ENCODE measurements at places on chromosomes 13 and 19.

- DNase-seq: peak; percentile 92
These were observed 262.3 kb downstream of the TBC1D4 start for GRCh38 chr13:75219479-75220237.

- peak; percentile 51 for DNase-seq
These were observed 14.6 kb downstream of the FAM187B start for GRCh38 chr19:35213663-35214632.

DNA sequence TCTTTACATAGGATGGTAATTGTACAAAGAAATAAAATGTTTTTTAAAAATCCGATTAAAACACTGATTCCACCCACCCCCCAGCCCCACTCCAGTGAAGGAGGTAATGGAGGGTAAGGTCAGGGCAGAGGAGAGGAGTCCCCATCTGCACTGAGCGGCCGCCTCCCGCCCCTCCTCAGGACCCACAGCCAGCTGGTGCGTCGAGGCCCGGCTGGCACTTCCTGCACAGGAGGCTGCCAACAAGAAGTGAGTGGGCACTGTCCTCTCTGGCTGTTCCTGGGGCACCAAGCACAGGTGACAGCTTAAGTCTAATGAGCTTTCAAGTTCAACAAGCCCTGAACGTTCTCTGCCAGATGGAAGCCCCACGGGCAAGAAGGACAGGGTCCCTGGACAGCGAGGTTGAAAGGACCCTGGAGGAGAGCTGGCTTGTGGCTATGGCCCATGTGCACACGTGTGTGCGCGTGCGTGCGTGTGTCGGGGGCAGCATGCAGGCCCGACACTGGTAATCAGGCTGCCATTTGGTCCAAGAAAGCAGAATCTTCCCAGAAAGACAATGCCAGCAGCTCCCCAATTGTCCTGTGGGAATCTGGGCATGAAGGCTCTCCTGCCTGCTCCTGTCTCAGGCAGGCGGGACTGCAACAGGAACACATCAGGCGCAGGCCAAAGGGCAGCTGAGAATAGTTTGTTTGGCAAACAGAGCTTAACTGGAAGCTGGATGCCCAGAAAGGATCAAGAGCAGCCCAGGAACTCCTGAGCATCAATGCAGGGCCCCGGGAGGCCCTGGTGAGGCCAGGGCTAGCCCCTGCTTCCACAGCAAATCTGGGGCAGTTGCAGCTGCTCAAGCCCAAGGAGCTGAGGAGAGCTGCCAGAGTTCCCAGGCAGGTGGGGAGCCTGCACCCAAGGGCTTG is 15.1 kb upstream of the EPHX3 start:
- no peak for DNase-seq

DNA sequence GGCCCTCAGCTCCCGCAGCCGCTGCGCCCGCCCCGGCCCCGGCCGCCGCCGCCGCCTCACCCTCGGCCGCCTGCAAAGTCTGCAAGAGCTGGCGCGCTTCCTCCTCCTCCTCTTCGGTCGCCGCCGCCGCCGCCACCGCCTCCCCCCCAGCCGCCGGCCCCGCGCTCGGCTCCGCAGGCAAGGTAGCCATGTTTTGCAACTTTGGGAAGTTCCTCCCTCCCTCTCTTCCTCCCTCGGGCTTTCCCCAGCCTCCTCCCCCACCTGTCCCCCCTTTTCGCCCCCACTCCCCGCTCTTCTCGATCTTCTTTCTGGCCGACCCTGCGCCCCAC is 433 bp downstream of the SIX5 start:
- peak; percentile 82 for DNase-seq

DNA sequence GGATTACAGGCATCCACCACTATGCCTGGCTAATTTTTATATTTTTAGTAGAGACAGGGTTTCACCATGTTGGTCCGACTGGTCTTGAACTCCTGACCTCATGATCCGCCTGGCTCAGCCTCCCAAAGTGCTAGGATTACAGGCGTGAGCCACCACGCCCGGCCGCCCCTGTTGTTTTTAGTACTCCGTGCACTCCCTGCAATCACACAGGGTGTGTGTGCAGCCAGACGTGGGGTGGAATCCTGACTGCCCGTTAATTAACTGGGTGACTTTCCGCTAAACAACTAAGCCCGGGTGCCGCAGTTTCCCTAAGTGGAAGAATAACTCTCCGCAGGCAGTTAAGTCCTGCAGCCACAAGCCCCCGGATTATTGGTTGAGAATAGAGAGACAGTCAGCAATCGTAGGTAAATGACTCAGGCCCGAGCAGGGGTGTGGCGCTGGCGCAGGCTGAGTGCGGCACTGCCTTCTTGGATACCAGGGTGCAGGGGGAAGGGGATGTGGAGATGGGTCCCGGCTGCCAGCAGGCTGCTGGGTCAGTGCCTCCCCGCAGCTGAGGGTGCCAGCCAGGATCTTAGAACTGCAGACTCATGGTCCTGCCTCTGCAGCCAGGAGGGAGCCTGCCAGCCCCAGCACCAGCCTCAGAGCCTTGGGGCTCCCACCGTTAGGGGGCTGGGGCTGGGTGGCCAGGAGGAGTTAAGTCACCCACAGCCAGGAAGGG is 6.1 kb upstream of the FXYD3 start:
- DNase-seq: no peak

- no peak for DNase-seq
These were observed 9.8 kb downstream of the CLEC4M start for GRCh38 chr19:7772752-7773291.

- DNase-seq: peak; percentile 54
These were observed 14.6 kb downstream of the RAB20 start for GRCh38 chr13:110546926-110547325.

- no peak for DNase-seq
These were observed 128.1 kb downstream of the TEX29 start for GRCh38 chr13:111448504-111448903.

- DNase-seq: no peak
These were observed 4.3 kb upstream of the POU4F1 start for GRCh38 chr13:78607409-78608251.

- DNase-seq: no peak
These were observed 626 bp upstream of the ATP5F1D start for GRCh38 chr19:1240925-1241324.

GRCh38 chr19:15424121-15424520 is 5.3 kb upstream of the AKAP8L start:
- peak; percentile 18 for DNase-seq

DNA sequence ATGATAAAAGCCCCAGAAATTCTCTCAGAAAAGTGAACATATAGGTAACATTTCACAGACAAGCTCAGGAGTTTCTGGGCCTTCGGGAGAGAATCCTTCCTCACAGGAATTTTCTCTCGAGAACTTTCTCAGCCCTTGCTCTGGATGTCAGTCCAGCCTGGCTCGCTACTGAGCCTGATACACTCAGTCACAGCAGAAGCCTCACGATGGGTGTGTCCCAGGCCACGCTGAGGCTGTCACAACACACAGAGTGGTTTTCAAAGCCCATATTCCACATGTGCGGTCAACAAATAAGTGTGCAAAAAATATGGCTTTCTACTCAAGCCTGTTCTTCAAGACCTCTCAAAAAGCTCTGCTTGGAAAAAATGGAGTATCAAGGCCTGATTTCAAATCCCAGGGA is 31.5 kb upstream of the MEDAG start:
- no peak for DNase-seq

GRCh38 chr19:18408053-18408476 is 10.6 kb upstream of the LRRC25 start:
- DNase-seq: peak; percentile 21

GRCh38 chr13:79051472-79051871 is 354.6 kb downstream of the RBM26 start:
- DNase-seq: no peak

- no peak for DNase-seq
These were observed 27.5 kb downstream of the VRK3 start for GRCh38 chr19:49997709-49998108.

DNA sequence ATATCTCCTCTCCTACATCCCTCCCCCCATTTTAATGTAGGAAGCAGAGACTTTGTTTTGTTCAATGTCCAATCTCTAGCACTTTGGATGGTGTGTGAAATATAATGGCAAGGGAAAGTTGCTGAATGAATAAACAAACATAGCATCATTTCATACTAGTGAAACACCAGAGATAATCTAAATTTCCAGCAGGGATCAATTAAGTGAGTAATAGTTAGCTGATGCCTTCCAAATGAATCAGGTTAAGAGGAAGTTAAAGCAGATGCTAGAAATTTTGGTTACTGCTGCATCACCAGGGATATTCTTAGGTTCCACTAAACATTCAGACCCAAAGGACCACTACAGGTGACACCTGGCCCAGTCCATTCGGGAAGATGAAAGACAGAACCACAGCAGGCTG is 8.1 kb downstream of the MRPS31 start:
- DNase-seq: no peak

DNA sequence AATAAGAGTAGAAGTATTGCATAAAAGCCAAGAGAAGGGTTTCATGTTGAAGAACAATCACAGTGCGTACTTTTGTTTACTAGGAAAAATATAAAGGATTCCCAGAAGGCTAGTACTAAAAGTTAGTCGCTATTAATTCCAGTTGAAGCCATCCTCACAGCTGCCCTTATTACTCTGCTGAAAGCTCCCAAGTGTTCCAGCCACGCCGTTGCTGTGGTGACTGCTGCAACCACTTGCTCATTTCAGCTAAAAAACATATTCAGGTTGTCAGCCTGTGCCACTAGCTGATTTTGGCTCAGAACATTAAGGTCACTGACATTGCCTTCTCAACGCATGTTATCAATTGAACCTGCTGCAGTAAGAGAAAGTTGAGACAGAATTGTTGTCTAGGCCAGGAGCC is 87.1 kb upstream of the FNDC3A start:
- DNase-seq: no peak

All from right hindlimb (tissue), 1 donor.